ENCODE measurements at places on chromosomes 4 and X.

GRCh38 chr4:153221783-153222706 lies 17.8 kb downstream of the TRIM2 start:
- no peak for DNase-seq

DNA sequence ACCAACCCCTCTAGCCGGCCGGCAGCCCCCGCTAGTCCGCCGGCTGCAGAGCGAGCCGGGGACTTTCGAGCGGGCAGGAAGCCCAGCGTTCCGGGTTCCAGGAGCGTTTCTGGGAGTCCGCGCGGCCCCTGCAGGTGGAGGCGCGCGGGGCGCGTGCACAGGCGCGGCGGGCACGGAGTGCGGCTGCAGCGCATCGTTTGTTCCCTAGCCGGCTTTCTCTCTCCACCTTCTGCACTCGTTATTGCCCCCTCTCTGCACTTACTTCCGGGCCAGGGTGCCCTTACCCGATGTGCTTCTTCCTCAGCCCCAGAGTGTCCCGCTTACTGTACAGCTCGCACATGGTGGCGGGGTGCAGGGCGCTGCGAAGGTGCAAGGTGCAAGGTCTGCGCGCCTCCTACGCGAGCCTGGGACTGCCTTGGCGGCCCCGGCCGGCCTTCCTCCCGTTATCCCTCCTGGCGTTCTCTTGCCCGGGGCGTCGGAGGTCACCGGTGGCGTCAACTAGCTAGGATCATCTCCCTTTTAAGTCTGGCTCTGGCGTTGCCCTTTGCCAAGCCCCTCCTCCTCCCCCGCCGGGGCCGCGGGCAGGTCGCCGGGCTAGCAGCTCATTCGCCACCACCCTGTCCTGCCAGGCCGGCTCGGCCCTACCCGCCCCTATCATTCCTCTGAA lies at the start of gene ETNPPL:
TSS of gene ETNPPL (minus strand) at position 495 of the 667 bp plus-strand sequence. CDS start at position 340, 155 bp downstream.
- no peak for DNase-seq

DNA sequence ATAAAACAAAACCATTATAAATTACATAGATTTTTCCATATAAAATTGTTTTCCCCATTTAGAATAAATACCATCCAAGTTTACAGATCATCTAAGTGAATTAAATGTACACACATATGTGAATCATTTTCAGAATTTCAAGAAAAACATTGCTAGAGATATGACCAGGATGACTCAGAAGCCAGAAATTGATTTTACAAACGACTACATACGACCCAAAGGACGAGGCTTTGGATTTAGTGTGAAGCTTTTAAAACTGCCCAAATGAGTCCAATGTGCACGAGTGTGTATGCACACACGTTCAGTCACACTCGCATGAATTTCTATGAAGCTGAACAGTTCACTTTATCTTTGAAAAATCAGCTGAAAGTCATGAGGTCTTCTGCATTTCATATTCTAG lies 37.9 kb downstream of the MFAP3L start:
- DNase-seq: no peak

- no peak for DNase-seq
Measured at GRCh38 chr4:70704931-70705182, 16.5 kb downstream of the UTP3 start.

- DNase-seq: no peak
Measured at GRCh38 chrX:9231491-9231890, 197.6 kb upstream of the FAM9B start.

DNA sequence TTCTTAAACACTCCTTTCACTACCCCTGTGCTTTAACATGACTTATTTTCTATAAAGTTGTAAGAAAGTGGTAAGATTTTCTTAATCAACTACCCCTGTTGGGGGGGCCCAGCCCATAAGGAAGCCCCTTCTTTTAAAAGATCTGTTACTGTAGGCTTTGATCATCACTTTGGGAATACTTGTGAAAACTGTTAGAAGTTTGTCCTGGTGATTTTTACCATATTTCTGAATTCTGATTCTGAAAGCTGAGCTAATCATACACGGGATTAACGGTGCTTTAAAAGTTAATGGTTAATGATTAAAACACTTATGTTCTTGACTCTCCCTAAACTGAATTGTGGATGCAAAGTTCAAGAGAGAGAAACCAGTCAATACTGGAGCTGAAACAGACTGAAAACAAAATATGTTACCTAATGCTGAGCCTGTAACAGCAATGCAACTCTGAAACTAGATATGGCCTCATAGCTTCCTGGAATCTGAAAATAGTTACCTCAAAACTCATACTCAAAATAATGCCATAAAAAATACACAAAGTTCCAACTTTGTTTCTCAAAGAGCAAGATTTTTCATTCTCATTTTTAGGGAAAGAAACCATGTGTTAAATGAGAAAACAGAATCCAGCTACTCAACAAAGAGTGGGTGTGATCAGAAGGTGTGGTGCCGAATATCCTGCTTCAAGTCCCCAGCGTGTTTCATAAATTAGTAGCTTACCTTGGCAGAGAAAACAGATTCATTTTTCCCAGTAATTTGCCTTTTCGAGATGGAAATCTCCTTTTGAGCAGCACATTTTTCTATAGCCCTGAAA lies 31.6 kb downstream of the ADH7 start:
- no peak for DNase-seq

DNA sequence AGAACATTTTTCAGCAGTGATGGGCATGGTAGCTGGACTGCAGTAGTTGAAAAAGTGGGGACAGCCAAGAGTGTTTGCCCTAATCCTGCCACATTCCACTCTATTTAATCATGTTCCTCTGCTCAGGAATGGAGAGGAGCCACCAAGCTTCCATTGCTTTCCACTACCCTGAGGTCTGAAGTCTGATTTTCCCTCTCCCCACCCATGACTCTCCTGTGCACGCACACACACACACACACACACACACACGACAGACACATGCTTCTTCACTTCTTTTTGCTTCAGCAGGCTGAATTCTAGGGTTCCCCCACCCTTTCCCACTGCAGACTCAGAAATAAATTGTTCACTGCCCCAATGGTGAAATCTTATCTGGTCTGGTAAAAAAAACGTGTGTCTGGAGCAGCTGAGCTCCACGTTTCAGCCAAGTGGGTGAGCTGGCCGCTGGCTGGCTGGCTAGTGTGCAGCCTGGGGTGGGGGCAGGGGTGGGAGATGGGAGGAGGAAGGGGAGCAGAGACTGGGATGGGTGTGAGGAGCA lies 142.7 kb upstream of the NALF2 start:
- DNase-seq: no peak

DNA sequence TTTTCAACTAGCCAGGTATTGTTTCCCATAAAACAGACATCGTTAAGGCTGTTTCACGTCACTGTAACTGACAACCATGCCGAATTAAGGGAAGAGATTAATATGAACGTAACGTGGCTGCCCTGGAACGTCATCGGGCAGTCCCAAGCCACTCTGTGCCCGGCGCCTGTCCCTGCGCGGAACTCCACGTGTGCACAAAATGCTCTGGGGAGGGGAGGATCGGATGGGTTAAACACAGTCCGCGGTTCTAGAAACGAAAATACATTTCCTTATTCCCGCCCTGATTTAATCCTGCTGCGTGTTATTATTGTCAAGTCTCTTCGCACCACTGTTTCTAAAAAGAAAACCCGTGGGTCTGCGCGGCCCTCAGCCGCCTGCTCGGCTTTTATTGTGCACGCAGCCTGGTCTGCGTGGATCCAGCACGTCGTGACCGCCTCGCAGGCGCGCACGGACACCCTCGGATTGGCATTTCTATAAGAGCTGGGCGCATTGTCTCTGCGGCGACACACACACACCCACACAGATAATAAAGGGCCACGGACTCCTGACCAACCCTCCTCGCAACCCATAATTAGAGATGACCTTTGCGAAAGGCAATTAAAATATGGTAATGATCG lies 69.6 kb upstream of the BCOR start:
- DNase-seq: no peak

DNA sequence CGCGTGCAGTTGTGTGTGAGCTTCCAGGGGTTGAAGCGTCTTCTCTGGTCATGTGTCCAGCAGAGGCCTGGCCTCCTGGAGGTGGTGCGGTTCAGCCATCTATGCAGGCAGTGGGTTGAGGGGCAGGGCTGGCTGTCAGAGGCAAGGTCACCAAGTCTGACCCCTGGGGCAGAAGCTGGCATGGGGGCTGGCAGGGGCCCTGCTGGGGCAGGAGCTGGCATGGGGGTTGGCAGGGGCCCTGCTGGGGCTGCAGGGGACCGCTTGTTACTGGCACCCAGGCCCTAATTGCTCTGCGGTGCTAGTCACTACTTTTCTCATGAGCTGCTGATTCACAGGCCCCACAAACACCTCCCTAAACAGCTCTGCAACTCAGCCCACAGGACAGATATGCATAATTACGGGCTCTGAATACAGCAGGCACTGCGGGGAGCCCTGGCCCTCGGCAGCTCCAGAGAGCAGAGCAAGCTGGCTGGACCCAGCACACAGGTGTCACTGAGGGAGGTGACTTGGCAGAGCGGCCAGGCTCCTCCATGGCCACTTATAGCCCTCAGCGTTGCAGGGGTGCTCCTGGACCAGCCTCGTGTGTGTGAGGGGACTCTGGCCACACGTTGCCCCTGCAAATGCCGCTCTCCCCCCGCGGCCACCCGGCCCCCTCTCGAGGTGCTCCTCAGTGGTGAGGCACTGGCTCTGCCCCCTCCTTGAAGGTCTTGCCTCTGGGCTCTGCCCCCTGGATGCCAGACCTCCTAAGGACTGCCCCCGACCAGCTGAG lies 32.7 kb downstream of the CPLX1 start:
- no peak for DNase-seq

DNA sequence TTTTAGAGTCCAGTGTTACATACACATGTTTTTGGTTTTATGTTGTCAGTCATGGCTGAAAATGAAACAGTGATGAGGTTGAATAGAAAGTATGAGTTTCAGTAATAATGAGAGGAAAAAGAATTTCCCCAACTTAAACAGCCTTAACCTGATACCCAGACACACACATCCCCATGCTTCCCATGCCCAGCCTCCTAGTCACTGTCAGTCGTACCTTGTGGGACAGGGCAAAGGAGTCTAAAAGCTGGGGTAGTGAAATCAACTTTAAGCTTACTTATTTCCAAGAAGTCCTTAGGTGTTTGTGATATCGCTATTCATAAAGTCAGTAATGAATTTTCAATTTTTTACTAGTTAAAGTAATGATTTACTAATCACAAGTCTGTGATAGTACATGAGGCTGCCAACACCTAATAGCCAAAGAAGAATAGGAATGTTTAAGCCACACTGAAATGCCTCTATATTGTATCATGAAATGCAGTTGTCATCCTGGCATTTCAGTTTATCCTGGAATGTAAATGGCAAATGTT lies 24.3 kb upstream of the GPR34 start:
- no peak for DNase-seq

- no peak for DNase-seq
Measured at GRCh38 chr4:186693159-186693815, 30.4 kb downstream of the FAT1 start.

- no peak for DNase-seq
Measured at GRCh38 chr4:7336732-7337131, 98.0 kb downstream of the PSAPL1 start.

GRCh38 chrX:109409181-109409580 lies 72.7 kb downstream of the GUCY2F start:
- DNase-seq: no peak

DNA sequence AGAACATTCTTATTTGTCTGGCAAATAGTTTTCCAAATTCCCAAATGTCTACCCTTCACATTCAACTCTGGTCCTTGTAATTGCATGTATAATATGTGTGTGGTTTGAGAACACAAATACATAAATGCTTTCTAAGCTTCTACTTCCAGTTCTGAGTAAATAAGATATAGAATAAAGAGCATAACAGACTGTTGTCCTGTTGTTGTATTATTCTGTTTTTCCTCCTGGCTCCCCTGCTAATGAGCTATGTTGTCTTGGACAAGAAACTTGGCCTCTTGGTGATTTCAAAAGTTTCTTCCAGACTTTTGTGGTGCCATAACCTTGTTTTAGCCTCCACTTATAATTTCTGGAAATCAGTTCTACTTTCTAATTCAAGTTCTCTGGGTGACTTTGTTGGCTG lies 75.3 kb upstream of the USP38 start:
- no peak for DNase-seq

DNA sequence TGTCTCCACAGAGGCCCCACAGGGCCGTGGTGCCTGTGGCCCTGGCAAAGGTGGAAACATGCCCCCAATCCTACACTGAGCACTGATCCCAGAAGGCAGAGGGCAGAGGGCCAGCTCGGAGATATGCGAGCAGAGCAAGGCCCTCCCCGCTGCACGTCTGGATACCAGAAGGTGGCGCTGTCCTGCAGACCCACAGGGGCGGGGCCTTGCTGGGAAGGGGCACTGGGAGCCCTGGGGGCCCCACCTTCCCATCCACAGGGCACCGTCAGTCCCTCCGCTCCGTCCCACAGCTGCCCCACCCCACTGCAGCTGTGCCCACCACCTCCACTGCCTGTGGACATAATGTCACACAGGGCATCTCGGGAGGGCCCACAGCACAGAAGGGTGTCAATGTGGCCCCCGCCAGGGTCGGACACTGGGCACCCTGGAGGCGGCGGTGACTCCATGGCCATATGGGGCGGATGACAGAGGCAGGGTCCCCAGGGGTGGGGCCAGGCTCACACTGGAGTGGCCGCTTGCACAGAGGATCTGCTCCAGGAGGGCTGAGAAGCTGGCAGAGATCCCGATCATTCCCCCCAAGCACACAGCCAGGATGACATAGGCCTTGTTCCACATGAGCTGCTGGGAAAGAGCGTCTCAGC lies 4.8 kb downstream of the SLC49A3 start:
- DNase-seq: peak; percentile 11

GRCh38 chr4:1584498-1584897 lies 99.6 kb downstream of the FAM53A start:
- no peak for DNase-seq

DNA sequence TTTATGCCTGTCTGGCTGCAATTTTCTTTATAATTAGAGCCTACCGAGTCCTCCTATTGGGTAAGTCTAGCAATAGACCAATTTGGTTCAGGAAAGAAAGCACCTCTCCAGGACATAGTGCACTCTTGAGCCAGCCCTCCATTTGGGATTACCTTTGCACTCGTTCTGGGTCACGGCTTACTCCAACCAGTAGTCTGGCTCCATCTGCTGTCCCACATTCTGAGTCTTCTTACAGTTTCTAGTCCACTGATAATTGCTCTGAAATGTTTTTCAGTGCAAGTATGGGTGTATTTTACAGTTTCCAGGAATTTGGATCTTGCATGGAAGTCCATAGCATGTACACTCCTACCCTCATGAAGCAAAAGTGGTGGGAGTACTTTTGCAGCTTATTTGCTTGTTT lies 34.8 kb upstream of the USP51 start:
- no peak for DNase-seq

DNA sequence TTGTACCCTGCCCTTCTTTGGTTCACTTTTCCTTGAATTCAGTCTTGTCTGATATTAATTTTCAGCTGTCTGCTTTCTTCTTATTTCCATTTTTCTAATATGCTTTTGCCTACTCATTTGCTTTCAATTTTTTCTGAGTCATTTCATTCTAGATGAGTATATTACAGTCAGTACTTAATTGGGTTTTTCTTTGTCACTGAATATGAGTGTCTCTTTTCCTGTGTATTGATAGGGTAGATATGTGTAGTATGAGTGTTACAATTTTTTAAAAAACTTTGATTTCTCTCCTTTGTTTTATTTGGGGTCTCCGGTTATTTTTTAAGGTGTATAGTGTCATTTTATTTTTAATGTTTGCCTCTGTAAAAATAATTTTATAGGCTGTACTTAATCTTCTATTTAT lies 222.2 kb downstream of the IDS start:
- DNase-seq: no peak

All from non-pigmented ciliary epithelial cell (primary cell).